Ascending aorta (tissue), 2 donors: ENCODE measurements at places on chromosomes 5 and 9. TPM values are rescaled to one million over a fixed set of nuclear protein-coding genes. Genes with fewer than 3 reads are reported as not detected.

GRCh38 chr9:4604678-4605095 lies 57.4 kb upstream of the PLPP6 start:
- no peak overlapping the region for H3K27ac ChIP-seq
- no peaks in the 10 kb centered on the region for H3K4me1 ChIP-seq
- DNase-seq = peak; percentile 79

DNA sequence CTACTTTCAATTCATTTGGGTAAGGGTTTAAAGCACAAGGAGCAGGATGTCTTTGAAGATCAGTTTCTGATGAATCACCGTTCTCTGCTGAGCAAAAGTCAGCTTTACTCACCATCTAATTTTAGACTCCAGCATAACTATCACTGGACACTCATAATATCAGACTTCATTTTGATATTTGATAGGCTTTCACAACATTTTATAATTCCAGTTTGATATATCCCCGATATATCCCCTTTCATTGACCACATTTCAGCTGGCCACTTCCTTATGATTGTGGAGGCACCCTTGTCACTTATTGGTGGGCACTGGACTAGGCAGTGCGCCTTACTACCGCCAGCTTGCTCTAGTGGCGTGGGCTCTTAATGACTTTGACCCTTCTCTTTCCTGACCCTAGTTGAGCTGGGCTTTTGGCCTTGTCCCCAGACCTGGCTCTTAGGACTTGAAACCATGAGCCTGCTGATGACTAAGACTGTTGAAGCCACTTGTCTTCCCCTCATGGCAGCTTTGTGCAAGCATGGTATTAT lies 46.8 kb downstream of the CYSTM1 start:
- no peak overlapping the region for H3K4me3 ChIP-seq
- H3K4me1 ChIP-seq = no peaks in the 10 kb centered on the region
- no peaks in the 10 kb centered on the region for H3K27me3 ChIP-seq
- no peaks in the 10 kb centered on the region for H3K36me3 ChIP-seq
- no peak for DNase-seq

DNA sequence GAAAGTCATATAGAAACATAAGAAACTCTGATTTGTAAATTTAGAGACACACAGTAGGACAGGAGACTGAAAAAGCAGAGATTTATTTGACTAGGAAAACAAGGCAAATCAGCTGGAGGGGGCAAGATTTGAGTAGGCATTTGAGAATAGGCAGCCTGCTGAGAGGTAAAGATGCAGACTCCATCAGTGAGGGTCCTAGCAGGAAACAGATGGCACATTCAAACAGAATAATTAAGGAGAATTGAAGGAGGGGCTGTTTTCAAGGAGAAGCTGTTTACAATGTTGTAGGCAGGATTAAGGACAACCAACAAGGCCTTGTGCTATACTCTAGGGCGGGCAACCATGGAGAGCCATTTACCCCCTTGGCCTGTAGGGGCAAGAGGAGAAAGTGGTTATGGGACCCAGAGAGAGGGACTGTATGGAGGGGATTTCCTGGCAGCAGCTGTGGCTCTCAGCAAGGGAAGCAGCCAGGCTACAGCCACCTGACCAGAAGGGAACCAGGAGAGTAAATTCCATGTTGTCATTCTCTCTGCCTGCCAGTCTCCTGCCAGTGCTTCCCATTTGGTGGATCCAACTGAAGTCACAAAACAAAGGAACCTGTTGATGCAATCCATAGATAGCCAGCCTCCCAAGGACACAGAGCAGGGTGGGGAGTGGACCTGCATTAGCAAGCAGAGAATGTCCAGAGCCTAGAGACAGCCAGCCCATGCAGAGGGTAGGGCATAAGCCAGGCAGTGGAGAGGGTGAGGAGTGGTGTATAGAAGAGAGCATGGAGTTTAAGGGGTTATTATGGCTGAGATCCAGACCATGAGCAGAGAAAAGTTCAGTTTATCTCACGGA lies 38.2 kb downstream of the PAPPA start:
- no peaks in the 10 kb centered on the region for H3K27me3 ChIP-seq
- H3K27ac ChIP-seq = no peak overlapping the region
- H3K4me1 ChIP-seq = no peaks in the 10 kb centered on the region

GRCh38 chr9:37760416-37761161 lies 7.0 kb downstream of the TRMT10B start:
- no peak overlapping the region for H3K4me3 ChIP-seq
- DNase-seq = no peak
- peaks cover 22% of the 10 kb centered on the region for H3K36me3 ChIP-seq
- H3K27ac ChIP-seq = no peak overlapping the region

Gene IRX2
- not detected for total RNA-seq

Gene ADGRD2
- total RNA-seq = not detected

Gene RANBP17
- 0.96 TPM for total RNA-seq

Gene FGF10
- total RNA-seq = 7.5 TPM

Gene FAM151B
- total RNA-seq = not detected
